SJSA1 (cell line): ENCODE measurements at places on chromosomes 7 and 10. TPM values are rescaled to one million over a fixed set of nuclear protein-coding genes. Genes with fewer than 3 reads are reported as not detected.

The FAM25C gene
- total RNA-seq, result not detected in 2 replicates

The SCIN gene
- 0.37 and 0.56 TPM in 2 replicates for total RNA-seq

The RADIL gene
- total RNA-seq, result 0.24 TPM in 1 of 2 replicates, not detected in the other

The TRIM24 gene
- total RNA-seq, result 17.0 and 20.3 TPM in 2 replicates

The DLX6 gene
- total RNA-seq, result 1.8 and 3.3 TPM in 2 replicates

The BBIP1 gene
- total RNA-seq, result 33.6 and 44.5 TPM in 2 replicates

DNA sequence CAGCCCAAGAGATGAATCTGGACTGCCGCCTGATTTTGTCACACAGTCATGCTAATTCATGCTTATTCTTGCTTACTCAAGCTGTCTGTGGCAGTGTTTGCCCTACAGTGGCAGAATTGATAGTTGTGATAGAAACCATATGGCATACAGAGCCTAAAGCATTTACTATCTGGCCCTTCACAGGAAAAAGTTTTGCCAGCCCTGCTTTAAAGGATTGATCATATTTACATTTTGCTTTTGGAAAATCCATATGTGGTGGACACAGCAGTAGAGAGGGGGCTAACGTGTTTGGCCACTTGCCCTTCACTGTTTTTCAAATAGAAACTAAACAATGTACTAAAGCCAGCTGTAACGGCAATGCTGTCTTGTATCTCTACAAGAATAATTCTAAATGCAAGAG lies 974.0 kb upstream of the GHITM start:
- DNase-seq, result no peak

GRCh38 chr10:131280101-131280500 lies 31.4 kb downstream of the TCERG1L start:
- no peak for DNase-seq

DNA sequence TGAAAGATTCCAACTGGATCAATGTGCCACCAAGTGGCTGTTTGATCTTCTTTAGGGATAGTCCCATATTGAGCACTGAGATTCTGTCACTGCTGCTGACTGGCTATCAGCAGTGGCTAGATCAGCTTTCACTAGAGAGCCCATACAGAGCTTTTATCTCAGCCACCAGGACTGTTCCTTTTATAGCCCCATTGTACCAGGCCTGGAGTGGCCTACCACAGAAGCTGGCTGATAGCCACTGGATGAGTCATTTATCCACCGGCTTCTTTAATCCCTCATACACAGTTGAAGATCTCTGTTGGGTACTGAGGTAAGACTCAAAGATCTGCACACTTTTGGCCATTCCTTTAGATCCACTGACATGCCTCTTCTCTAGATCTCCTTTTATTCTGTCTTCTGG lies 1101.1 kb downstream of the SORCS3 start:
- DNase-seq, result no peak

GRCh38 chr10:11145495-11145855 lies 127.8 kb downstream of the CELF2 start:
- no peak for DNase-seq

DNA sequence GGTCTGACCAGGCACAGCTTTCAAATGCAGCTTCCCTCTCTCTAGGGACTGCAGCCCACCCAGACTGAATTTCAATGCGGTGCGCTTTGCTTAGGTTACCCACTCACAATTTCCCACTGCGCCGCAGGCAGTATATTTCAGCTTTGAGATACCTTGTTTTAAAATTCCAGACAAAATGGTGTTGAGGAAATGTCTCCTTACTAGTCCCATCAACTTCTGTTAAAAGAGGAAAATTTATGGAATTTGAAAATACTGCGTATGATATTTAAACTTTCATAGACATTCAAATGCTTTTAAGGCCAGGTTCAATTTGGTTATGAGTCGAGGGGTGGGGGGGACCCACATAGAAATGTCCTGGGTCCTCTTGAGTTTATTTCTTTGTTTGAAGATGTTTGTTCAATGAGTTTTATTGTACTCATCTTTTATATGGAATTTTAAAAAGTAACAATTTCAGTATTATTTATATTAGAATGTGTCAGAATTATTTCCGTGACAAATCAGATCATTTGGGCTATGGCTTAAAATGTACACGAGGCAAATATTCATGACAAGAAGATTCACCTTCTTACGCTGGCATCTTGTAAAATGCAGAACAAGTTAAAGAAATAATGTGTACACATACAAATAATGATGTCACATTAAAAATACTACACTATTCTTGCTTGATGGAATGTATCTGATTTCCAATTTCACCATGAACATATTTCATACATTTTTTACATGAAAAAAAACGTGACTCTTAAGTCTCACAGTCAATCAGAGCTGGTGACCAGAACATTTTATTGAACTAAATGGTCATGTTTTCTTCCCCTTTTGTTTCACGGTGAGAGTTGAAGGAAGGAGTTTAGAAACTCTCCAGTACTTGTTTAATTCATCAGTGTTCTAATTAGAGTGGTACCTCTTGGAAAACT lies 1.3 kb downstream of the IKZF1 start:
- DNase-seq, result no peak

- DNase-seq, result no peak
Observed at GRCh38 chr7:74479961-74480829, 26.5 kb downstream of the GTF2IRD1 start.

- no peak for DNase-seq
Observed at GRCh38 chr7:30922596-30922995, 10.9 kb downstream of the AQP1 start.

GRCh38 chr7:88460650-88461049 lies 154.0 kb upstream of the STEAP4 start:
- DNase-seq, result no peak

GRCh38 chr10:76086761-76087639 lies 655.6 kb downstream of the LRMDA start:
- no peak for DNase-seq

- DNase-seq, result no peak
Observed at GRCh38 chr7:28473571-28474281, 61.4 kb downstream of the CREB5 start.

DNA sequence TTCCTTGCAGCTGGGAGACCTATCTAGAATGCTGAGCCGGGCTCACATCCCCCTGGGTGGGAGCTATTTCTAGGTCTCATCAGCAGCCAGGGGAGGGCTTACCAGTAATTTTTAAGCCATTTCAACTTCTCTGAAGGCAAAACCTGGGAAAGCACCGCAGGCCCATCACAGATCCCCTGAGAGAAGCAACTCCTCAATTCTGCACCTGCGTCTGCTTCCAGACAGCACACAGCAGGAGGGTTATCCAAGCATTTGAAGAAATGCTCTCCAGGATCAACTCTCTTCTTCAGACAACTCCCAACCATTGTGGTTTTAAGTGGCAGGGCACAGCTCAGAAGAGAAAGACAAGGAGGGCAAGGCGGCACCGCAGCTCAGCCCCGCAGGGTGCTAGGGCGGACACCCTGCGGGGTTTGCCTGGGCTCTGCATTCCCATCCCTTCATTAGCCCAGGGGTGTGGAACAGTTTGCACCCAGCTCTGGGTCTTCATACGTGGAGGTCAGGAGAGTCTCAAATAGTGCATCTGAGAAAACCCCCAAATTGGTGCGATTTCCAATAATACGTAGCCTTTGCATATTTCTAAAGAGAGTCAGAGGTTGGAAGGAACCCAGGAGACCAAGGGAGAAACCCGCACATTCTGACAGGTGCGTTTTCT lies 618.7 kb downstream of the DNAJB6 start:
- no peak for DNase-seq

- DNase-seq, result no peak
Observed at GRCh38 chr7:145269418-145270161, 433.7 kb upstream of the TPK1 start.

- DNase-seq, result no peak
Observed at GRCh38 chr10:127736915-127737562, at the start of gene FOXI2. Gene FOXI2 (plus strand): TSS chr10:127737185. CDS start chr10:127737274, 89 bp downstream.
